ENCODE measurements at places on chromosomes 12 and 14. TPM values are rescaled to one million over a fixed set of nuclear protein-coding genes. Genes with fewer than 3 reads are reported as not detected.

- DNase-seq: peak; percentile 44
These were observed 315.9 kb downstream of the BMP4 start for GRCh38 chr14:53640695-53641094.

- DNase-seq: no peak
These were observed 49.2 kb downstream of the FUT8 start for GRCh38 chr14:65461730-65462129.

GRCh38 chr14:70013271-70013873, 134.2 kb downstream of the SMOC1 start:
- DNase-seq: no peak

- no peak for DNase-seq
These were observed 94.4 kb downstream of the CRACR2A start for GRCh38 chr12:3658327-3659163.

- DNase-seq: peak; percentile 73
These were observed 664.1 kb downstream of the NOVA1 start for GRCh38 chr14:25933731-25934130.

DNA sequence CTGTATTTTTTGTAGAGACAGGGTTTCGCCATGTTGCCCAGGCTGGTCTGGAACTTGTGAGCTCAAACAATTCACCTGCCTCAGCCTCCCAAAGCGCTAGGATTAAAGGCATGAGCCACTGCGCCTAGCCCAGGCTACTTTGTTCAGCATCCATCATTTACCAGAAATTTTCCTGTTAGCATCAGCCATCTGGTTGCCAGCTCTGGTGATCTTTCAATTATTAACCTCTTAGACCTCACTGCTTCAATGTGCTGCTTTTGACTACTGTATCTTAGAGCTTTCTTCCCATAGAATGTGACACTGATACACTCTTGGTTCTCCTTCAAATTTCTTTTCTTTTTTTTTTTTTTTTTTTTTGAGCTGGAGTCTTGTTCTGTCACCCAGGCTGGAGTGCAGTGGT, 5.4 kb upstream of the AMHR2 start:
- DNase-seq: no peak

GRCh38 chr14:21852061-21852664, 178.5 kb upstream of the OR4E1 start:
- DNase-seq: no peak

GRCh38 chr14:46323404-46323762, 328.2 kb downstream of the RPL10L start:
- DNase-seq: no peak

GRCh38 chr14:88838015-88838414, 13.6 kb downstream of the TTC8 start:
- no peak for DNase-seq

GRCh38 chr14:72864712-72865365, 29.1 kb downstream of the DPF3 start:
- DNase-seq: no peak

DNA sequence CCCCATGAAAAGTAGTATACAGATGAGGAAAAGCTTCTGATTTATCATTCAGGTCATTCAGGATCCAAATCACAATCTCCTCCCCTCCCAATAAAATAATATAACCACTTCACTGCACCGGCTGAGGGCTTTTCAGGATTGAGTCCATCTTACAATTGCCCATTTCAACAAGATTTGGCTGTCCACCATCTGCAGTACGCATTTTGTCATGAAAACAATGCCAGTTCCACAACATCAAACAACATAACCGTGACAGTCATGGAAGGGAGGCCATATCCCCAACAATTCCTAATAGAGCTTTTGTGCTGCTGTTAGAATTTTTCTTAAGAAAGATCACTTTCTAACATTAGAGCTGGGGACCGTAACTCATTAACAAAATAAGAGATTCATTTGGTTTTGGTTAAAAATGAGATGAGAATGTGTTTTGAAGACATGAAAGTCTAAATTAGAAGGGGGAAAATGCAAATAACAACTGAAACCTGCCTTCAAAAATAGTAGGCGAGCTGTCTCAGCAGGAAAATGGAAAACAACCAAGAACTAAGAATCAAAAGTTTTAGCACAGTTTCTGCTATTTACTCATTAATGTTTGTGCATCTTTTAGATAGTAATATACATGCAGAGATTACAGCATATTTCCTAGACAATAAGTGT, 38.3 kb upstream of the TMTC2 start:
- DNase-seq: no peak

GRCh38 chr12:64070454-64070853, 151.6 kb downstream of the KICS2 start:
- DNase-seq: no peak

DNA sequence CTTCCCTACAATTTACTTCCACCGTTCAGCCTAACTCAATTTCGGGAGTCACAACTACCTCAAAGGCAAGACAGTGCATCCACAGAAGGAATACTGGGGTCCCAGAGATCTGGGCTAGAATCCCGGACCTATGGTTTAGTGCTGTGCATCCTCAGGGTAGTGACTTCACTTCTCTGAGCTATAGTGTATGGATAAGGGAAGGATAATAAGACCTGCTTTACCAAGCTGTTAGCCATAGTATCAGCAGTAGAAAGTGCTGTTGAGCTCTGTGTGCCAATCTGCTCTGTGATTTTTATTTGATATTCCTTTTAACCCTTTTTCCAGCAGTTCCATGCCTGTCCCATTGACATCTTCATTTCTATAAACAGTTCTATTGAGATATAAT, 1044.3 kb downstream of the BCL11B start:
- no peak for DNase-seq

- no peak for DNase-seq
These were observed 15.8 kb downstream of the TSPAN8 start for GRCh38 chr12:71142016-71142415.

DNA sequence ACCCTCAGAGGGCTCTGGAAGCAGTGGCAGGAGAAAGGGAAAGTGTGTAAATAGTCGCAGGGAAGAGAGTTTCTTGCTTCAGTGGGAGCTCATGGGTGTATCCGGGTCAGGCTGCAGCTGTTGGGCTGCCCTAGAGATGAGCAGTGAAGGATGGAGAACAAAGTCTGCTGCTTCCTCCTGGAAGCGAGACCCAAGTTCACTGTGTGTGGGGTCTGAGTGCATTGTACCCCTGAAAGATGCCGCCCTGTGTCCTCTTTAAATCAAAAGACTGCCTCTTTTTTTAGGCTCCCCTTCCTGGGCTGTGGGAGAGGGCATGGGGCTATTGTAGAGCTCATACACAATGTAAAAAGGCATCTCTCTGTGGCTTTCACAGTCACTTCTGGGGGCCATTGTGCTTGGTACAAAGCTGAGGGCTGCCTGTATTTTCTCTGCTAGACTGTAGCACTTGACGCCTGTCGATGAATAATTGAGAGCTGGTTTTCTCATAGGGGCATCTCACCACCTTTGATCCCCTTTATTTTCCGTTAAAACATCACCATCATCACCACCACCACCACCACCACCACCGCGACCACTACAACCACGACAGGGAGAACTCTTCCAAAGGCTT, 16.7 kb downstream of the CHST11 start:
- no peak for DNase-seq

GRCh38 chr14:98130691-98131090, 1141.3 kb downstream of the BCL11B start:
- no peak for DNase-seq

- DNase-seq: no peak
These were observed 6.7 kb upstream of the CLEC7A start for GRCh38 chr12:10136637-10137205.

DNA sequence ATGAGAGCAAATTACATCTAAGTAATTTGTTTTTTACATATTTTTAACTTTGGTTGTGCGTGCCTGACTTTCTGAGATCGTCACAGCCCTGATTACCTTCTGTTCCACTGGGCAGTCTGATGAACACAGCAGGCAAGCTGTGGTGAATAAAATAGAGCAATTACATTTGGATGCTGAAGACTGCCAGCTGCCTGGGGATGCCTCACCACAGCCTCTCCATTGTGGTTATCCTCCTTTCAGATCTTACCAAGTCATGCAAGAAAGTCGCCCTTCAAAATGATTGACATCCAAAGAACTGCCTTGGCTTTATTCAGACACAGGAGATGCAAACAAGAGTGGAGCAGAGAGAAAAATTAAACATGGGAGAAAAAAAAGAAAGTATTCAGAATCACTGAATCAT, 456.6 kb upstream of the TMPO start:
- no peak for DNase-seq

GRCh38 chr12:90331262-90331661, 622.6 kb upstream of the ATP2B1 start:
- no peak for DNase-seq

DNA sequence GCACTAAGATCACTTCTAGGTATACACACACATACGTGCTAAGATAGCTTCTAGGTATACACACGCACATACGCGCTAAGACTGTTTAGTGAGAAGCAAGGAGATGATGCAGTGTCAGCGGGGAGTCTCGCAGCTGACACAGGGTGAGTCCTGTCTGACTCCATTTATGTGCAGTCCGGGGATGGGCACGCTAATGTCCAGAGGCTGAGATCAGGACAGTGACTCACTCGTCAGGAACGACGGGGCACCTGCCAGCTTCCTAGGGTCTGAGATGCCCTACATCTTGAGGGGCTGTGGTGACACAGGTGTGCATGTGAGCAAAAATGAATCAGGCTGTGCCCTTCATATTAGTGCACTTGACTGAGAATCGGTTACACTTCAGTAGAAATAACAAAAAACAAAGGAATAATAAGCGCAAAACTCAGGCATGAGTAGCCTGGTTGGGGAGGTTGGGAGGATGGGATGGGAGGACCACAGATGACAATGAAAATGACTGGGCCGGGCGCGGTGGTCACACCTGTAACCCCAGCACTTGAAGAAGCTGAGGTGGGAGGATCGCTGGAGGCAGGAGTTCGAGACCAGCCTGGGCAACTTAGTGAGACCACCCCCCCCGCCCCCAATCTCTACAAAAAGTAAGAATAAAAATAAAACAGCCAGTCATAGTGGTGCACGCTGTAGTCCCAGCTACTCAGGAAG, 29.1 kb upstream of the ULK1 start:
- no peak for DNase-seq

- no peak for DNase-seq
These were observed 17.9 kb upstream of the MDM1 start for GRCh38 chr12:68349921-68350606.

DNA sequence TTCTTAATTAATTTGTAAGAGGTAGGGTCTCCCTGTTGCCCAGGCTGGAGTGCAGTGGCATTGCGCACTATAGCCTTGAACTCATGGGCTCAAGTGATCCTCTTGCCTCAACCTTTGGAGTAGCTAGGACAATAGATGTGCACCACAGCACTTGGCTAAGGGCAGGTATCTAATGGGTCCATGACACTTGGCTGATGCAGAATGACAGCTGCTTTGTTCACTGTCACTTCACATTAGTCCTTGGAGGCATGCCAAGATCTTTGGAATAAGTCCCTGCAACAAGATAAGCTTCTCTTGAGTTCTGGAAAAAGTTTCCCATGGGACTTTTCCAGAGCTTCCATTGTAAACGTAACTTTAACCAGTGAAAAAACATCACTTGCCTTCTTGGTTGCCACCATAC, 23.4 kb downstream of the COQ6 start:
- DNase-seq: no peak

- no peak for DNase-seq
These were observed 4.6 kb upstream of the GRIN2B start for GRCh38 chr12:13986031-13986430.

GRCh38 chr12:130818635-130819576, 20.1 kb downstream of the STX2 start:
- DNase-seq: peak; percentile 36

DNA sequence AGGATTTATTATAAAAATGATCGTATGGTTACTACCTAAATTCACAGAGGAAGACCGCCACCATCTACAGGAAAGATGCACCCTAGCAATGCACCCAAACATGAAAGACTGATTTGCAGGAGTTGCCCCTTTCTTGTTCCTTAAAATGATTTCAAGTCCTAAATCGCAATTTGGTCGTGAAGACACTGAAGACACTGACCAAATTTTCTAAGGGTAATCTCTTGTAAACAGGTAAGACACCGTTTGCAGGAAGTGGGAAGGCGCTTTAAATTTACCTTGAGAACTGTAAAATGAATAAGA, 1.0 kb downstream of the SOS2 start:
- no peak for DNase-seq

GRCh38 chr12:123474485-123475245, 16.7 kb downstream of the SNRNP35 start:
- DNase-seq: no peak

DNA sequence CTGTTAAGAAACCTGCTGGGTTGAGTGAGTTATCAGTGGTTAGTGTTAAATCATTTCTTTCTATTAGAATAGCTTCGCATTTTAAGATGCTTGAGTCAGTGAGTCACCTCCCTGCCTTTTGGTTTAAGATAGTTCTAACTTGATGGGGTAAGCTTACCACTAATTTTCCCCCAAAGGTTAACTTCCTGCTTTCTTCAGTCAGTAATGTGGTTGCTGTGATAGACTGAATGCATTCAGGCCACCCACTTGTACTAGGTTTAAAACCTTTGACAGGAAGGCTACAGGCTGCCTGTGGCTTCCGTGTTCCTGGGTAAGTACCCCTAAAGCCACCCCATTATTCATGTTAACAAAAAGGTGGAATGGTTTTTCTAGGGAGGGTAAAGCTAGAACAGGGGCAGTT, 25.3 kb downstream of the CLEC2A start:
- no peak for DNase-seq

- DNase-seq: peak; percentile 27
These were observed 45.2 kb downstream of the VEZT start for GRCh38 chr12:95262808-95263207.

GRIP1 gene
- 7.2 TPM for polyA plus RNA-seq

ZC2HC1C gene
- polyA plus RNA-seq: 6.1 TPM

NKX2-1 gene
- polyA plus RNA-seq: 157 TPM

RPGRIP1 gene
- 0.53 TPM for polyA plus RNA-seq

RPS6KL1 gene
- polyA plus RNA-seq: 2.3 TPM

NR1H4 gene
- polyA plus RNA-seq: 0.35 TPM

GYS2 gene
- polyA plus RNA-seq: 0.44 TPM

KRT83 gene
- not detected for polyA plus RNA-seq

DNAH10 gene
- 7.5 TPM for polyA plus RNA-seq

DPPA3 gene
- not detected for polyA plus RNA-seq

KCNJ8 gene
- 26.7 TPM for polyA plus RNA-seq

ATXN2 gene
- polyA plus RNA-seq: 62.3 TPM

TGFB3 gene
- 217 TPM for polyA plus RNA-seq

Measured in right lung (tissue), 10 donors.